ENCODE measurements at places on chromosomes 4 and X.

DNA sequence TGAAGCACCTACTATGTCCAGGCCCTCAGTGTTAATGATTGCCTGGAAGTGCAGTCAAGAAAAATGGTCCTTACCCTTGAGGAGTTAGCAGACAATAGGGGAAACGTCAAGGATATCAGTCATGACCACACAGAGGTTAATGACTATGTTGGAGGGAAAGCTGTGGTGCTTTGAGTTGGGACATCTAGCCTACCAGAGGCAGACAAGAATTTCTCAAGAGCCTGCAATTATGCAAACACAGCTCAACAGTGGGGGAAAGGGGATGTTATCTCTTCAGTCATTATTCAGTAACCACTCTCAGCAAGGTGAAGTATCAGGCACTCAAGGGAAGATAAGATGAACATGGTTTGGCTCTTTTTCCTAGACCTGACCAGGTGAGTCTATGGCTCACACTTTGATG lies 7.0 kb upstream of the FGFBP1 start:
- peak; percentile 69 for DNase-seq

DNA sequence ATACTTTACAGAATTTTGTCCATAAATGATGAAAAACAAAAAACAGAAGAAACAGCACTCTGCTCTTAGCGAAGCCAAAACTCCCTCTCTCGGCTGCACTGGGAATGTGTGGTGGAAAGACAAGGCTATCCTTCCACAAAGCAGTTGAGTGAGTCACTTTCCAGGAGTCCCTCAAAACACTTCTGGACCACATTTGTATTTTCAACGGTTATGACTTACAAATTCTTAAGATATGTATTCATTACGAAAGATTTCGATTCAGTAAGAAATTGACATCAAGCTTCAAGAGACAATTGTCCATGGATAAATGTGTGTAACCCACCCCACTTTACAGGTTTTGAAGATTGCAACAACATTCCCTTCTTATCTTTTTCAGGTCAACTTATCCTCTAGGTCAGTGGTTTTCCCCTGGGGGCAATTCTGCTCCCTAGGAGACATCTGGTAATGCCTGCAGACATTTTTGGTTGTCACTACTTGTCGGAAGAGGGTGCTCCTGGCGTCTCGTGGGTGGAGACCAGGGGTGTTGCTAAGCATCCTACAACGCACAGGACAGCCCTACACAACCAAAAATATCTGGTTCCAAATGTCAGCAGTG lies 66.7 kb upstream of the MTNR1A start:
- DNase-seq = no peak

DNA sequence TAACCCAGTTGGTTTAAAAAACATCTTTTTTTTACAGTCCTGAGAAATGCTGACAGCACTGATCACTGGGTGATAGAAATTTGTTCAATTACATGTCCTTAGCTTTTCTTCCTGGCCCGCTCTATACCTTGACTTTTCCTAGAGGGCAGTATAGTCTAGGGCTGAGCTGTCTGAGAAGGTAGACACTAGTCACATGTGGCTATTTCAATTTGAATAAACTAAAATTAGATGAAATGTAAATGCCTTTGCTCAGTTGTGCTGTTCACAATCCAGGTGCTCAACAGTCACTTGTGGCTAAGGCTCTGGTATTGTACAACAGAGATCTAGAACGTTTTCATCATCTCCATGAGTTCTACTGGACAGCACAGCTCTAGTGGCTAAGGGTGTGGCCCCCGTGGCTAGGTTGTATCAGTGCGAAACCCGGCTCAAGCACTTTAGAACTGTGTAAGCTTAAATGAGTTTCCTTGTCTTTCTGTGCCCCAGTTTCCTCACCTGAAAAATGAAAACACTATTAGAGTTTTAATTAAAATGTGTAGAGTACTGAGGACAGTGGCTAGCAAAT lies 111.6 kb upstream of the WDR17 start:
- no peak for DNase-seq

- DNase-seq = no peak
These were observed 111.0 kb downstream of the DHX15 start for GRCh38 chr4:24473309-24473721.

DNA sequence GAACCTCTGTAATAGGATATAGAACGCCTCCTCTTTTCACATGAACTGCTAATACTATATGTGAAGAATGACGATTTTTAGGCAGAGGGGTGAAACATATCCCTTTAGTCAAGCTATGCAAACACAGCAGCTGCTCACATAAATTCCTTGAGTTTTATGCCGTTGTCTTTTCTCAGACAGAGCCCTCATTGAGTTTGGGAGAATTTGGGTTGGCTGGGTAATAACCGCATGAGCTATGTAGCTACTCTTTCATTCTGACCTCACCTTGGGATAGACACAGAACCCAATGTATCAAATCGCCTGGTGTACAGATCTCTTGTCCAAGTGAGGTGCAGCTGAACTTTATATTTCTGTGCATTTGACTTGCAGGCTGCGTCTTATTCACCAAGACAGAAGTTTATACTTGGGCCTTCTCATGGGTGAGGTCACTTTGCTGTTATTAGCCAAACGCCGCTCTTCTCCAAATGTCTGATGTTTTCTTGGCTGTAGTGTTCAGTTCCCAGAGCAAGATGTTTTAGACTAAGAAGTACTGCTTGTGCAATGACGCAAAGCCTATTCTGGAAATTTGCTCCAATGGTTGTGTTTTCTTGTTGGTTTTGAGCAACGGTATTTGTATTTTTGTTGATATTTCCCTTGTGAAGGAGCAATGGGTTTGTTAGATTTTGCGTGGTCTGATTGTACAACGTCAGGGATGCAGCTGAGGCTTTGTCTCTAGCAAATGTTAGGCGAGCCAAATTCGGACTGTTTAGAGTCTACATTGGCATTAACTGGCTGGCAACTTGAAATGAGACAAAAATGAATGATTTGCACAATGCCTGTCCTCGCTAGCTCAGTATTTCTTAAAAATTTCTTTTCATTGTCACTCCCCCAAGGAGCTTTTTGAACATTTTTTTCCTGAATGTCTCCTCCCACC lies 11.2 kb upstream of the SPARCL1 start:
- no peak for DNase-seq

GRCh38 chr4:110289601-110290100 lies 91.2 kb upstream of the ELOVL6 start:
- no peak for DNase-seq

DNA sequence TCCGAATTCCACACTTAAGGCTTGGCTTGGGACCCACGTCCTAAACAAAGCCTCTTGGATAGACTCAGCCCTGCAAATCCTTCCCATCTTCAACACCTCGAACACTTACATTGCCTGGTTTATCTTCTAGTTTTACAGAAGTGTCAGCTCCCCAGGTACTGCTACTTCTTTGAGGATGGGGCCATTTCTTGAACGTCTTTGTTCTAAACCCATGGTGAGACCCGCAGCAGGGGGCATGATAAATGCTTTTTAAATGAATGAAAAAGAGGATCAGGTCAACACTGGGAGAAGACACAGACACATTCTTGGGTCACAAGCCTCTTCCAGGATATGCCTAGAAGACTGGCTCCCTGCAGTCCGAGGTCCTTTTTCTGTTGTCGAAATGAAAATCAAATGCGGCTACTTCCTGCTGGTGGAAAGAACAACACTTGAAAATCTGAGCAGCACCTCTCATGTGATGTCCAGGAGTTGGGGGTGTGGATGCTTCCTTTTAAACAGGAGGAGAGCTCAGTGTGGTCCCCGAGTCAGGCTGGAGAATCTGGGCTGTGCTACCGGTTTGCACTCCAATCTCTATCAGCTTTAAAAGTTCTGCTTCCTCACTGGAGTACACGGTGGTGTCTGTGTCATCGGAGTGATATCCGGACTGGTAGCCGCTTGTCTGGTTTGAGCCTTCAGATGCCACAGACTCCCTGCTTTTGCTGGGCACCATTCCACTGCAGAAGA lies 45.8 kb downstream of the KDR start:
- no peak for DNase-seq

- no peak for DNase-seq
These were observed 131.1 kb downstream of the GPR143 start for GRCh38 chrX:9634551-9634950.

DNA sequence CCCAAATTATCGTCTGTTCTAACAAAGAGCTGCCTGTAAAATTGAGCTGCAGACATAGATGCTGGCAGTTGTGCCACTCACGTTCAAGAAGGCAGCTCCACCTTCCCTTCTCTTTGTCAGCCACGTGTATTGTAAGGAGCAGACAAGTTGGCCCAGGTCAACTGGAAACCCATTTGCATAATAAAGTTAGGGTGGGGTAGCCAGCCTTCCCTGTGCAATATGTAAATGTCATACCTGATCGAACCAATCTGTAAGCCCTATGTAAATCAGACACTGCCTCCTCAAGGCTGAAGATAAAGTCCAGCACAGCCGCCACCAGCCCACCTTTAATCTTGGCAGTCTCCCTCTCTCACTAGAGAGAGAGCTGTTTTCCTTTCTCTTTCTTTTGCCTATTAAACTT lies 117.2 kb downstream of the TMEM144 start:
- DNase-seq = no peak

- no peak for DNase-seq
These were observed 7.6 kb downstream of the RELL1 start for GRCh38 chr4:37678624-37679023.

DNA sequence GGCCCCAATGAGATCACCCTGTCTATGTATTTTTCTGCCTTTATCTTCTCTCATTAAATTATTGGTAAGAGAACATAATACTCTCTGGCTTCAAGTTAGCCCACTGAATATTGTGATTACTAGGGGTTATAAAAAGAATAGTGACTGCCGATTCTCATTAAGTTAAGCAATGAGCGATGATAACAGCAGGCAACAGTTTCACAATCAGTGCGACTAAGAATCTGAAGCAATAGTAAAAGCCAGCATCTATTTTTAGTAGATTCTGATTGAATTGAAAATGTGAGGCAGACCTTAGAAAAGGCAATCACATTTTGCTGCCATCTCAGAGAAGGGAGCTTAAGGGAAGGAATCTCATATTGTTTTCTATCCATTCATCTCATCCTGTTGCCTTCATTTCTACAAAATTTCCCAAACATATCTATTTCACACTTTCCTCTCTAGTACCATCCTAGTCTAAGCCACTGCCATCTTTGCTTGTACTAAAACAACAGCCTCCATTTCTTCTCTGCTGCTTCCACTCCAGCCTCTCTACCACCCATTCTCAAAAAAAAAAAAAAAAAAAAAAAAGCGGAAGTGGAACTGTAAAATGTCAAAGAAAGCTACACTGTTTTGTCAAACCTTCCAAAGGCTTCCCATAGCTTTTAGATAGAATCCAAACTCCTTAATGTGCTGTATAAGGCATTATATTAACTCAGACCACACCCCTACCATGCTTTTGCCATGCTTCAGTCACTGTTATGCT lies 17.4 kb downstream of the GABRA4 start:
- DNase-seq = peak; percentile 59

DNA sequence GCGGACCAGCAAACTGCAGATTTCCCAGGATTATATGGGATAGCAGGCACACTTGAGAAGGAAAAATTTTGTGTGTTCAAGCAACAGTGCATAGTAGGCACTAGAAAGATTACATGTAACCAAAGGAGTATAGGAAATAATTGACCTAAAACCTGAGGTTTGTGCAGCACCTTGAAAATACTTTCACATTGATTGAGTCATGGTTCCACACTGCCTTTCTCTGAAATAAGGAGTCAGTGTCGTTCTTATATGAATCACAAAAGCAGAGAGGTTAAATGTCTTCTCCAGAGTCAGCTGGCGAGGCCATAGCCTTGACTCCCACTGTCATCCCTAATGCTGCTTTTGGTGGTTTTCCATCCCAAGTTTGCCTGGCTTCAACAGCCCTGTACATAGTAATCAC lies 138.9 kb downstream of the SOWAHB start:
- DNase-seq = no peak

- no peak for DNase-seq
These were observed 129.5 kb upstream of the CYSLTR1 start for GRCh38 chrX:78456909-78457308.

DNA sequence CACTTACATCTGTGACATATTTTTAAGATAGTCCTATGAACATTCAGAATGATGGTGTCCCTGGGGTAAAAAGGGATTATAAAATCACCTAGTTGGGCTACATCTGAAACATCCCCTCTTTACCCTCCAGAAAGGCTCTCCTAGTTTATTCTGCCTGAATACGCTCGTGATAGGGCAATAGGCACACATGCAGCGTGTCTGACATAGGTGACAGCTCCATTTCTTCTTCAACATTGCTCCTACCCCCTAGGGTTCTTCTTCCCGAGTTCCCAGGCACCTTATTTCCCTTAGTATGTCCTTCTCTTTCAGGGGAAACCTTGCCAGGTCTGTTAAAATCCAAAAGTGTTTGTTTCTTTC lies 27.1 kb upstream of the CFAP299 start:
- DNase-seq = no peak

GRCh38 chrX:45428831-45429230 lies 228.2 kb upstream of the DIPK2B start:
- DNase-seq = no peak

- no peak for DNase-seq
These were observed 31.8 kb downstream of the ANXA10 start for GRCh38 chr4:168124008-168124641.

DNA sequence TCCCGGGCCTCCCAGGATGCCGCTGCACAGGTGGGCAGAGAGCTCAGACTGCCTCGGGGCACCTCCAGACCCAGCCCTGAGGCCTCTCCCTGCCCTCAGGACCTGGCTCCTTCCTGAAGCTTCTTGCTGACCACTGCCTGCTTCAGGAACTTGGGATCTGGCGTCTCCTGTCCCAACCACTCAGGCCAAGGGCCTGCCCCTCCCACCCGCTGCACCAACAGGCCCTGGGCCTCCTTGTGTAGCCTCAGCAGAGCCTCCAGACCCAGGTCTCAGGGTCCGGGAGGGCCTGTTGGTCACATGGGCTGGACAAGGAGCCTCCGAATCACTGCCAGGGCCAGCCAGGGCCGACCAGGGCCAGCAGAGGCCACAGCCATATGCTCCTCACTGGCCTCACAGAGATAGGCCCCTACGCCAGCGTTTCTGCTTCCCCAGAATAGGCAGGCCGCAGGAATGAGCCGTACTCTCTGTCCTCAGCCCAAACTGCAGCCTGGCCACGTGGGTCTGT lies 2.8 kb downstream of the MXD4 start:
- no peak for DNase-seq

- DNase-seq = peak; percentile 34
These were observed 31.5 kb upstream of the IL21 start for GRCh38 chr4:122652379-122652778.

DNA sequence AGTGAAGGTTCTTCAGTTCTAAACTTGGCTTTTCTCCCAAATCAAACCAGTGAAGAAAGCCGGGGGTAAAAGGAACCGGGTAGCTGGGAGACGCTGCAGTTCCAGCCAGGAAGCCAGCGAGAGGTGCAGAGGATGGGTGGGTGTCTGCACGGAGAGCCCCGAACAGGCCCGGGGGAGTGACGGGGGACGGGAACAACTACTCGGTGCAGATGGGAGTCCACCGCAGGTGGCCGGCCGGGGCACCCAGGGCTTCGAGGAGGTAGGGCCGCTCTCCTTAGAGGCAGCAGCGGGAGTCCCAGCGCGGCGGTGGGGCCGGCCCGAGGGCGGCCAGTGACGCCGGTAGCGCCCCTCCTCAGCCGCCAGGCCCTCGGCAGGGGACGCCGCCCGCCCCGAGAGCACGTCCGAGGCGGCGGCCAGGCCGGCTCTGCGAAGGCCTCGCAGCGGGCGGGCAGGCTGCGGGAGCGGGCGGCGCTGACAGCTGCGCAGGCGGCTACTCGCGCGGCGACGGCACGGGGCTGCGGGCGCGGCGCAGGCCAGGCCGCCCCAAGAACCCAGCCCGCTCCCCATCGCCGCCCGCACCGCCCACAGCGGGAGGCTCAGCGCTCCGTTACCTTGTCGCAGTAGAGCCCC lies 449 bp downstream of the FBXL5 start:
- peak; percentile 41 for DNase-seq

- DNase-seq = peak; percentile 71
These were observed 8.0 kb upstream of the NEUROG2 start for GRCh38 chr4:112523764-112524505.

All from inflammatory macrophage treated with lipopolysaccharide for 1 hour (primary cell).